CD4-positive, alpha-beta T cell treated with Interleukin-1 beta for 1 hour (primary cell): ENCODE measurements at places on chromosomes 5 and 9.

GRCh38 chr5:151722546-151722945, 35.8 kb upstream of the SPARC start:
- DNase-seq = no peak

DNA sequence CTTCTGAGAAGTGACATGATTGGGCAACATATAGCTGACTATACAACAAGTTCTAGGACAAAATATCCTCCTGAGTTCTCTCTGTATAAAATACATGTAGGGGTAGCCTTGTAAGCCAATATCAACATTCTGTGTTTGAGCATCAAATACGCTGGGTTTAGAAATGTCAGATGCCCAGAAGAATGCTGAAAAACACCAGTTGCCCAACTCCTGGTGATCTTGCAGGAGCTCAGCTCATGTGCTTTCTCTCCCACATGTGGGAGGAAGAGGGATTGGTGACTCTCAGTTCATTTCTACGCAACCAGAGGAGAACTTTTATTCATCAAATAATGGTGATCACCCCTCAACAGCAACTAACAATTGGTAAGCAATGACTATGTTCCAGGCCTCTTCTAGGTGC, 810.9 kb upstream of the ACO1 start:
- DNase-seq = no peak

- DNase-seq = no peak
These were observed 43.1 kb downstream of the LNPEP start for GRCh38 chr5:96978812-96979449.

GRCh38 chr9:133726401-133727276, 11.5 kb downstream of the SARDH start:
- peak; percentile 65 for DNase-seq

DNA sequence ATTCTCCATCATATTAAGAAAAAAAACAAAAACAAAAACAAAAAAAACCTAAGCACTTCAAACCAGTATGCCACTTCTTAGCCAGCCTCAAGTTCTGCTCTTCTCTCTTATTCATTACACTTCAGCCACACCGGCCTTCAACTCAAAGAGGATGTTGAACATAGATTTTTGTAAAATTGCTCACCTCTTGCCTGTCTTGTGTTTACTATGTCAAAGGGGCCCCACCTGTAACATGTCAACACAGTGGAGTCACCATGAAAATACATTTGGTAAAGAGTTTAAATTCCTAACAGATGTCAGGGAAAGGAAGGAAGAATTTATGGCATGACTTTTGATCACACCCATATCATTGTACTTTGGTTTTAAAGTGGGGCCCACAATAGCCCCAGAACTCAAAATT, 121.1 kb upstream of the GHR start:
- DNase-seq = no peak

DNA sequence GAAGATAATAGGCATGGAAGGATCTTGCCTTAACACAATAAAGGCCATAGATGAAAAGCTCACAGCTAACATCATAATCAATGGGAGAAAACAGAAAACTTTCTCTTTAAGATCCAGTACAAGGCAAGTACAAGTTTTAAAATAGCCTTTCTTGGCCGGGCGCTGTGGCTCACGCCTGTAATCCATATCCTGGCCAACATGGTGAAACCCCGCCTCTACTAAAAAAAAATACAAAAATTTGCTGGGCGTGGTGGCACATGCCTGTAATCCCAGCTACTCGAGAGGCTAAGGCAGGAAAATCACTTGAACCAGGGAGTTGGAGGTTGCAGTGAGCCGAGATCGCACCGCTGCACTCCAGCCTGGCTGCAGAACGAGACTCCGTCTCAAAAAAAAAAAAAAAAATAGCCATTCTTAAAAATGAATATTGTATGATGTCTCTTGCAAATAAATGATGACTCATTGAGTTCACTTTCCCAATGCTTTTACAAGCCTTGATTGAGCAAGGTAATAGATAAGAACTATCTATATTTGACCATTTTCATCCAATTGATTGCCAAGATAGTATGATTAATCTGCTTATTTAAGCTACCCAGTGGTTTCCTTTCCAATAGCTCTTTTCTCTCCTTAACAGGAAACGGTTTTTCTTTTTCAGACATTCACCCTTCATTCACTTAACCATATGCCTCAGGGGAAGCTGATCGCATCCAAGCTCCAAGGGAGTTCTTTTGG, 15.8 kb downstream of the CCDC152 start:
- DNase-seq = no peak

- peak; percentile 78 for DNase-seq
These were observed 19.2 kb upstream of the CD180 start for GRCh38 chr5:67215519-67216471.

- DNase-seq = no peak
These were observed 171.4 kb downstream of the MCTP1 start for GRCh38 chr5:95113489-95113888.

GRCh38 chr5:104456122-104456521, 893.5 kb upstream of the NUDT12 start:
- no peak for DNase-seq

DNA sequence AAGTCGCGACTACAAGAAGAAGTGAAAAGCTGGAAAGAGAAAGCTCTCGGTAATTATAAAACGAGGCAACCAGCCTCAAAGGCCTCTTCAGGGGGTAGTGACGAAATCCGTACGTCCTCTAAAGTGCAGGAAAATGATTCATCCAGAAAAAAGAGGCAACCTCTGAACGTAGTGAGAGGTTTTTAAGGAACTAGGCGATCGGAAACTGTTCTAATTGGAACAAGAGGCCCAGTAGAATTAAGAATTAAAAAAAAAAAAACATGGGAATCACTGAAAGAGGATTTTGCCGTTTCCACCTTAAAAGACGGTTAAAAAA, 1.0 kb downstream of the CSNK1A1 start:
- DNase-seq = peak; percentile 29

GRCh38 chr9:28922891-28923290, 1349.6 kb upstream of the C9orf72 start:
- DNase-seq = no peak

- DNase-seq = no peak
These were observed 260.9 kb downstream of the KIF4B start for GRCh38 chr5:155274484-155274883.

DNA sequence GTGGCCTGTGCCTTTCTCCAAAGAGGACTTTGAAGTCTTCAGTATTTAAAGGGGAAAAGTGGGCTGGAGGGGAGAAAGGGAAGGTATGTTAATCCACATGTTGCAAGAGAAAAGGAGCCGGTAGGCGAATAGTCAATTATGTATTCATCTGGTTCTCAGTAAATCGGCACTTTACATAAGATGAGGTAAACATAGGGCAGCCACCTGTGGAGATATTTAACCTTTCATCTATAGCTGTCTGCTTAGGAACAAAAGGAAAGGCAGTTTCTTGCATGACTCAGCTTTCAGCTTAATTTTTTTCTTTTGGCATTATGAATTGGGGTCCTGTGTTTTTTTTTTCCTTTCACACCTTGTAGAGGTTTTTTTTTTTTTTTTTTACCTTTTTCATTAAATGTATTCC, 42.2 kb downstream of the FGD3 start:
- DNase-seq = no peak

- no peak for DNase-seq
These were observed 410.4 kb upstream of the PTPRD start for GRCh38 chr9:11023201-11023600.

DNA sequence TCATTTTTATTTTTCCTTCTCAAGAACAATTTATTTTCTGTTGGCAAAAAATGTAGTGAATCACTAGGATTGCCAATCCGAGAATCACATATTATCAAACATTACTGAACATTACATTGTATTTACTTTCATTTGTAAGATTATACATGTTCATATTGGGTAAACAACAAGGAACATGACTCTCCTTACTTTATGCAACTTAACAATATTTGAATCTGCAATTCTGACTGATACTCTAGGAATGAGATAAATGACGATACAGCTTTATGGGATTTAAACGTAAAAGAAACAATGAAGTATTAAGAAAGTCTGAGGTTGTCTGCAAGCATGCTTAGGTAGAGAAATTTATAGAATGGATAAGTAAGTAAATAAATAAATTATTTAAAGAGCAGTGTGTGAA, 2302.9 kb downstream of the MAT2B start:
- no peak for DNase-seq

DNA sequence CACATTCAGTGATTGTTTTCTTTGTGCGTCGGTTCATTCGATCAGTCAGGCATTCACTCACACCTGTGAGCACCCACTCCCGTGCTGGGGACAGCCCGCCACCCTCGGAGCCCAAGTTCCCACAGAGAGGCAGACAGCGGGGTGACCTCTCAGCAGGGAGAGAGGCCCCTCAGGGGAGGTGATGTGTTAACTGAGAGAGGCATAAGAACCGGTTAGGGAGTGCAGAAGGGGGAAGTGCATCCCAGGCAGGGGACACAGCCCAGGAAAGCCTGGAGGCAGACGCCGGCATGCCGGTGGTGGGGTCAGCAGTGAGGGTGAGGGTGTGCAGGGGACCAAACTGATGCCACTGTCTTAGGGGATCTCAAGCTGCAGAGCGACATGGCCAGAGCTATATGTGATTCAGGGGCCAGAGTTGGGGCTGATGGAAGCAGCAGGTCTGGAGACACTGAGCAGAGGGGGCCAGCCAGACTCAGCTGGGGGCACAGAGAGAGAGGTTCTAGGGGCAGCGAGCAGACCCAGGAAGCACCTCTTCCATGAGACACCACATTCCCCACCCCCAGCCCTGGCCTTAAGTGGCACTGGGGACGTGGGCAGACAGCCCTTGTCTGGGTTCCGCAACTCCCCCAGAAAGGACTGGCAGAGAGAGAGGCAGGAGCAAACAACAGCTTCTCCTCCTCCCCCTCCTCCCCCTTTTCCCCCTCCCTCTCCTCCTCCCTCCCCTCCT, 35.9 kb downstream of the HK3 start:
- no peak for DNase-seq

DNA sequence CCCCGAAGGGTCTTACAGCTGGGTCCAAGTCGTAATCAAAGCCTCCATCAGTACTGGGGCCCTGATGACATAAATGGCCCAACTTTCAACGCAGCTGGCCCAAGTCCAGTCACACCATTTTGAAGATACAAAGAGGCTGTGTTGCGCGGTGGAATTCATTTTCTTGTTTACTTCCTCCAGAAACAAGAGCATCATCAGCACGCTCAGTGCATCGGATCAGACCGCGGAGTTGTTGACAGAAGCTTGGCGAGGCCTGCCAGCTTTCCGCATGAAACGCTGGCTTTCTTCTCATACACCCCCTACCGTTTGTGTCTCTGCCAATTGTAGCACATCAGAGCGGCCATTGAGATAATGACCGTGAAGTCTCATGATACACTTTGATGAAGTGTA, 101.7 kb upstream of the SPATA31D4 start:
- no peak for DNase-seq

DNA sequence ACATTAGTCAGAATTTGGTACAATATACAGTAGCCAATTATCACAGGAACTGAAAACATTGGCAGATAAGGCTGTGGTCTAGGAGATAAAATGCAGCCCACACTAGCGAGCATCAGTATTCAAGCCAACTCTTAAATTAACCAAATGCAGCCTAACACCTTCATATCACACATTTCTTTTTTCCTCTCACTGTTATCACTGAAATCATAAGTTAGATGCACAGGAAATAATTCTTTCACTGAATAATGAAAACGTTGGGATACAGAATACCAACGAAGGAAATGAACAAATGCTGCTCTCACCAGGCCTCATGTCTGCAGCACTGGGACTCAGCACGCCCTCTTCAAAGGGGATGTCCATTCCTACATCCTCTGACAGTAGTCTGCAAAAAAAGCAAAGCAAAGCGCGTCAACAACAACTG, 109.1 kb upstream of the PCA3 start:
- DNase-seq = no peak

DNA sequence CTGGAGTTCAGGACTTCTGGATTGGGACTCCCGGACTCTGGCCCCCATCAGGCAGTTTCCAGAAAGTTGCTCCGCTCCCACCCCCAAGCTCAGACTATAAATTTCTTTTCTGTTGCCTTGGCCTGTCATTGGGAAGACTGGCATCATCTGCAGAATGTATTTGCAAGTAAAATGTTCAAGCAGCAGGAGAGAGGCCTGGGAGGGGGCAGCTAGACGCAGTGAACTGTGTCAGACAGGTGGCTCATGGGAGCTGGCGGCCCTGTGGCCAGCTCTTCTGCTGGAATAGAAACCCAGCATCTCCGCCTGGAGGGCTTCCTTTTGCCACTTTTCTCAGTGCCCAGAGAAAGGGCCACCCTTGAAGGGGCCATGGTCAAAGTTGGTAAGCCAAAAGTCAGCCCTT, 16.0 kb downstream of the INSYN2B start:
- DNase-seq = no peak

DNA sequence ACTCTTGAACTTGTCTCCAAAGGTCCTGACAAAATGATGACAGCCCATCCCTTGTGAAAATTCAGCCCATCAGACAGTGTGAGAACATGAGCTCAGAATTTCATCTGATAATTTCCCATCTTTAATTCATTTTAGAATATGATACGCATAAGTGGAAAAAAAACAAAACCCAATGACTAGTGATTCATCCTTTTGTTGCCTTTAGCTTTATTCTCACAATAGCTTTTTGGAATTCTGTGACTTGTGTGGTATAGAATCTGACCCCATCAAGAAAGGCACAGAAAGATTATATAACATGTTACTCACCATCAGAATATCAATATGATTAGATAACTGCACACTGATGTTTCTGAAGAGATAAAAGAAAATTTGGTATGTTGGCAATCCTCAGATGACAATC, 16.1 kb upstream of the TMED7 start:
- DNase-seq = no peak

GRCh38 chr5:23506329-23507236, 826 bp upstream of the PRDM9 start:
- no peak for DNase-seq

DNA sequence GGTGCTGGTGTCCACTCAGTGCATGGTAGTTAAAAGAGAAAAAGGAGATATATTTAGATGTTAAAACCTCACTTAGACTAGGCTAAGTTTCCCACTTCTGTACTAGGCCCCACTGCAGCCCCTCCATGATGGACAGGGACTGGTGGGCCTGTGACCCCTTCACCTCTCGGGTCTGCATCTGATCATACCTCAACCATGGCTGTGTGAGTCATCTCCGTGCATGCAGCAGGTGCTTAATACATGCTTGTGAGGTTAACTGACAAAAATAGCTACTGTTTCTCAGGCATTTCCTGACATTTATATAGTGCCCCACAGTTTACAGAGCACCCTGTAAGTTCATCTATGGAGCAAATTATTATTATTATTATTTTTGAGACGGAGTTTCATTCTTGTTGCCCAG, 8.4 kb upstream of the URM1 start:
- no peak for DNase-seq

DNA sequence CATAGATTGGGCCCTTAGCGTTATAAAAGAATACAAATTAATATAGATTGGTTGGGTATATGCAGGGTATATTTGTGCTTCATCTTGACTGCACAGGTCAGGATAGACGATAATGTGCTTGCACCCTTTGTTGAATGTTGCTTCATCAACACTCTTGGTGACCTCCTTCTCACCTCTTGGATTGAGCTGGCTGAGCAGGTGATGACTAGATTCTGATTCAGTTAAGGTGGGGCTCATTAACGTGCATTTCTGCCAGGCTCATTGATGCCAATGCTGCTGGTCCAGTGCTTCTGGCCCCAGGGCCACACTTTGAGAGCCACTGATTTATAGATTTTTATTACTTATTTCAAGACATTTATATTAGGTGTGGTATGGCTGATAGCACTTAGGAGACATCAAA, 27.7 kb downstream of the PCSK5 start:
- no peak for DNase-seq
